Neural crest cell (in vitro differentiated cells): ENCODE measurements at places on chromosomes 6 and 20.
A peak's percentile ranks its signal among the peaks of the same experiment; 100 is the strongest.

DNA sequence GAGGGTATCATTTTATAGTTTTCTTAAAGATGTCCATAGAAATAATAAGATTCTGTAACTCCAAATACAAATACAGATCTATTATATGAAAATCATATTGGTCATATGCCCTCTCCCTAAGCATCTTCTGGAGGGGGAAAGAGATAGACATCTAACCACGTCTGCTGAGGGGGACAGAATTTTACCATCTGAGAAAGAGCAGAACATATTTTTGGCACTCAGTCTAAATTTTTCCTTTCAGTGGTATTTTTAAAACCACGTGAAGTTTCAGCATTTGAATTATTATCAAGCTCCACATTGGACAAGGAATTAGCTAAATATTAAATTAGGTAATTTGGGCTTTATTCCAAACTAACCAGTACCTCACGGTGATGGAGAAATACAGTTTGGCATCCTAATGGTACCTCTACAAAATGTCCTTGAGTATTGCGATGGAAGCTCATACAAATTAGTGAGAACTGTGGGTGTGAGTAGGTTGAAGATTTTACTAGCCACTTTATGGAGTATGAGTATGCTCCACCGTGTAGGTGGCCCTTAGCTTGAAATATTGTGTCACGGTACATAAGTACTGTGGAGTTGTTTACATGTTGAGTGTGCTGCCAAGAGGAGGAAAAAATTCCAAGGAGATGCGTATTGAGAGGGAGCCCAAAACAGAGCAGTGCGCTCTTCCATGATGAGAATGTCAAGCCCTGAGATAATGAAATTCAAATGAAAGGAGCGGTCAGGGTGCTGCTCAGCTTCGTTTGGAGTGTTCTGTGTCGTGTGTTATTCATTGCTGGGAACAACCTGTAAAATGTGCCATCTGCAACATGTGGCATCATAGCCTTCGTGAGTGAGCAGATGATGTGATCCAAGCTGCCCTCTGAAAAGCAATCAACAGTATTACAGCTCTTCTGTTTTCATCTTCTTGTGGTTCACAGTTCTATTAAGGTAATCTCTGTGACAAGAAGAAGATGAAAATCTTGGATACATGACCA lies 48.4 kb upstream of the PHACTR2 start:
- no peak for DNase-seq

GRCh38 chr6:17227403-17227802 lies 53.8 kb upstream of the RBM24 start:
- DNase-seq = no peak

- DNase-seq = no peak
Measured at GRCh38 chr20:37413379-37413778, 67.4 kb downstream of the SRC start.

DNA sequence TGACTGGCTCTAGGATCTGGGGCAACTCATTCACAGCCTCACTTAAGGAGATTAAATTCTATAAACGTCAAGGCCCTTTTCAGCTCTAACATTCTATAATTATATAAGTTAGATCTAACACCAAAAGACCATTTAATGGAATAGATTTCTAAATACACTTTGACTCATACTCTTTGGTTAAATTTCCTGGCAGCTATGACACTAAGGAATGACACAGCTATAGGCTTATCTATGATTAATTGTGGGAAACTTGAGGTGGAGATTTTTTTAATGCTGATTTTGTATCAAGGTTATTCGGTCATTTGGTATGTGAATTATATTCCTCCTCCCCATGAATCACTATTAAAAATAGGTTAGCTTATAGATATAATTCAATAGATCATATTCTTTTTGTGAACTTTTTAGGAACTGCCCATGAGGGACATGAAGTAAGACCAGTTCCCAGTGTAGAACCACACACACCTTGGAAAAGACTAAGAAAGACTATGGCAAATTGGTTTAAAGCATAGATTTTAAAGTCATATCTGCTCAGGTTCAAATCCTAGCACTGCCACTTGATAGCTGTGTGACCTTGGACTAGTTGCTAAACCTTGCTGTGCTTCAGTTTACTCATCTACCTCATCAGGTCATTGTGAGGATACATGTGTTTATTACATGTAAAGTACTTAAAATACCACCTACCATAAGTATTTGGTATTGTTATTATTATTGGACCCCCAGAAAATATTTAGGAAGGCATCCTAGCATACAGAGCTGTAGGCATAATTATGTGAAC lies 116.0 kb downstream of the CRYBG1 start:
- DNase-seq = no peak

DNA sequence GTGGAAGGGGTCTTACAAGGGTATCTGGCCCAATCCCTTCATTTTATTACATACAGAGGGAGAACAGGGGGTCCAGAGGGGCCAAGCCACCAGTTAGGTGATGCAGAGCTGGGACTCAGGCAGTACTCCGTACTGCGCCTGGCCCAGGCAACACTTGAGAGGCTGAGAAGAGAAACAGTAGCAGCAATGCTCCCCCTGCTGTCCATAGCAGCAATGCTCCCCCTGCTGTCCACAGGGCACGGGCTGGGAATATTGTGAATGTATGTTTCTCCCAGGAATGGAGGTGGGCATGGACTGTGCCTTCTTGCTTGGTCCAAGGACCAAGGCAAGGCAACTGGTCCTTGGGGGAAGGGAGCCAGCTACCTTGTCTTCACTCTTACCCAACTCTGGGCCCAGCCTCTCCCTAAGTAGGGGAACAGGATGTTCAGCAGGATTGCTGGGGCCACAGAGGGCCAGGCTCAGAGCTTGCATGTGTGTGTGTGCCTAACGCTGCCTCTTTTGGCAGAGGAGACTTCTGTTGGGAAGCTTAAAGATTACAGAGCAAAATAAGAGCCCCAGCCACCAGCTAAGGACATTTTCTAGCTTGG lies 14.8 kb upstream of the FAM83C start:
- peak; percentile 59 for DNase-seq

DNA sequence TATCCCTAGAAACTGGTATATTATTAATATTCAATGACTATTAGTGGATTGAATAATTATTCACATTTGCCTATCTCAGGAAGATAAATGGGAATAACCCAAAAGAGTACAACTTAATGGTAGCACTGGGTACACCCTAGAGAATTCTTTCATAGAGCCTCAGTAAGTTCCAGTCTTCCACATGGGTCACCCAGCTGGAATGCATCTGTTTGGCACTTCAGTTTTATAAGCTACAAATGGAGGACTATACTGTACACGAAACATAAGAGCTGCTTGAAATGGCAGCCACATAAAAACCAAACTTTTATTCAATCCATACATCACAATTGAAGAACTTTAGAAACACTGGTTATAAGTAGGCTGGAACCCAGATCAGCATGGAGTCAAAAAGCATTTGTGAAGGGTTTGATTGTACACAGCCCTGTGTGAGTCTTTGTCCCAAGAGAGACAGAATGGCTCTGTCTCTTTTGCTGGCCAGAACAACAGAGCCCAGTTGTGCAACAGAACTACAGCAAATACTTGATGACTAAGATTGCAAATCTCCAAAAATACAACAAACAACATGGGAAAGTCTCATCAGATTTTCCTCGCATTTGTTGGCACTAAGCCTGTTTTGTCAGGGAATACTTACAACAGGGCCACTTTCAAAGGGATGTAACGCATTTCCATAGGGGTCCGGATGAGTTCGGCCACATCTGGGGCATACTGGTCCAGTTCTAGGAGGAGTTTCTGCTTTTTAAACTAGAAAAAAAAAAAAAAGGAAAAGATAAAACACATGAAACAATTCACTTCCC lies 39.5 kb downstream of the PIGU start:
- DNase-seq = no peak

DNA sequence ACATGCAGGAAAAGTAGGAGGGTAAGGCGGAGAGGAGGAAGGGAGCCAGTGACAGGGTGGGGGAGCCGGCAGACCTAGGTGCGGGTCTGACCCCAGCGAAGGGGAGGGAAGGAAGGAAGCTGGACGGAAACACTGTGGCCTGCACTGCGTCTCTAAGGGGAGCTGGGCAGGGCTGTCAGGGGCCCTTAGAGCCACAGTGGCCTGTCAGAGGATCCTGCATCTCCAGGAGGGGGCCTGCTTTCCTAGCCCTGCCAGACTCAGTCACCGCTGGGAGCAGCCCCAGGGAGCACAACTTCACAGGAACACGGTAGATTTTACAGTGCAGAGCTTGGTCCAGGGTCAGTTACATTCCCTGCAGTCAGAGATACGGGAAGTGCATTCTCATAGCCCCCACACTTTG lies 118.2 kb downstream of the PACRG start:
- DNase-seq = no peak

GRCh38 chr6:120468486-120468885 lies 865.8 kb downstream of the TBC1D32 start:
- no peak for DNase-seq

GRCh38 chr20:38975539-38976120 lies 13.5 kb downstream of the DHX35 start:
- no peak for DNase-seq

GRCh38 chr6:46648869-46649492 lies 3.6 kb downstream of the CYP39A1 start:
- no peak for DNase-seq

GRCh38 chr6:89413006-89413400 lies 930 bp upstream of the RRAGD start:
- no peak for DNase-seq

GRCh38 chr6:3742426-3743344 lies 8.8 kb downstream of the PXDC1 start:
- peak; percentile 88 for DNase-seq

DNA sequence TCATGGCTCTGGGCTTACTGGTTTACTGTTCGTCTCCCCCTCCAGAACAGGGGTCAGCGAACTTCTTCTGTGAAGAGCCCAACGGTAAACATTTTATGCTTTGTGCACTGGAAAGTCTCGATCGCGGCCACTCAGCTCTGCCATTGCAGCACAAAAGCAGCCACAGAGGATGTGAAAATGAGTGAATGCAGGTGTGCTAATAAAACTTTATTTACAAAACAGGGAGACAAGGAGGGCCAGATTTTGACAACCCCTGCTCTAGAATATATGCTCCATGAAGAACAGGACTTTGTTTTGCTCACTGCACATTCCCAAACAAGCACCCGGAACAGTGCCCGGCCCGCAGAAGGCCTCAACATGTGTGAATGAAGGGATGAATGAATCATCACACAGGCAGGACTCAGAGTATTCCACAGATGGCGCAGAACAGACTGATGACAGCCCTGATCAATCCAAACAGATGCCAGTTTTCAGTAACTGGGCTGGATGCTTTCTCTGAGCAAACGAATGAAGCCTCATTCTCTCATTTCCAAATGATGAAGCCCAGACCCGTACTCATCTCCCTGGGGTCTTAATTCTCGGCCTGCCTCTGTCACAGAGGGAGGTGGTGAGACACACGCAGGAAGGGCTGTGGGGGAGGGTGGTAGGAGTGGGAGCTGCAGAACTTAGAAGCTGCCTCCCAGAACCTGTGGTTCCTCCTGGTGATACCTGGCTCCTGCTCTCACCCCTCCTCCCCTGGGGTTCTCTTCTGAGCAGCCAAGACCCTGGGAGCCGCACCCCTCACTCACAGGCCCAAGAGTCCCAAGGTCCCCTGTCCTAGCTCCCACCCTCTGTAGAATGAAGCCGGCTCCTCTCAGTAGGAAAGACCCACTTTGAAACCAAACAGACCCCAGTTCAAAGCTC lies 196.4 kb downstream of the PREX1 start:
- DNase-seq = no peak

DNA sequence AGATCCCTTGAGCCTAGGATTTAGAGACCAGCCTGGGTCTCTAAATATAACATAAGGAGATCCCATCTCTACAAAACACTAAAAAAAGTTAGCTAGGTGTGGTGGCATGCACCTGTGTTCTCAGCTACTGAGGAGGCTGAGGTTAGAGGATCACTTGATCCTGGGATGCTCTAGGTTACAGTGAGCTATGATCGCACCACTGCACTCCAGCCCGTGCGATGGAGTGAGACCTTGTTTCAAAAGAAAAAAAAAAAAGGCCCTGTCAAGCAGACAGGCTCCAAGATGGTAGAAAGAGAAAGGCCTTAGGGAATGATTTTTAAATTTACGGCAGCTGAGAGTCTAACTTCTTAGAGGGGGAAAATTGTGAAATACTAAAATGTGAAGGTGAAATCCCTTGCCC lies 22.6 kb upstream of the NCOA3 start:
- DNase-seq = no peak

- no peak for DNase-seq
Measured at GRCh38 chr6:5302995-5303622, 41.8 kb downstream of the FARS2 start.

DNA sequence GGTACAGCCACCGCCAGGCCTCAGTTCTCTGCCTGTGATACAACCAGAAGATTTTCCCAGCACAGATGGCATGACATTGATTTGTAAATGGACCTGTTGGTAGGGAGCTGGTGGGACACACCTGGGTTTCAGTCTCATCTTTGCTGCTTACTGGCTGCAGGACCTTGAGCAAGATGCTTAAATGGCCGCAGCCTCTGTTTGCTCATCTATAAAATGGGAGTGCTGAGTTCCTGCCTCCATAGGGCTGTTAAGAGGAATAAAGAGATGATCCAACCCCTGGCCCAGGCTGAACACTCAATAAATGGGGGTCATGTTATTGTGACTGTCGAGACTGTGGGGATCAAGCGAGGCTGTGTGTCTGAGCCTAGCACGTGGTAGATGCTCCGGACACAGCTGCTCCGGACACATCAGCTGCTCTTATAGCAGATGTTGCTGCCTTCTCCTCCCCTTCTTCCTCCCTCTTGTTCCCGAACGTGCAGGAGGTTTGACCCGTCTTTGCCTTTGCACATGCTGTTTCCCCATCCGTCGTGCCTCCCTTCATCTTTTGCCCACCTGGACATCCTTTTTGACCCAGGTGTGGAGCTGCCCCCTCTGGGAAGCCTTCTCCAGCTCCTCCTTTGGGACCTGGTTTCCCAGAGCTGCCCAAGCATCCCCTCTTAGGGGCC lies 29.2 kb downstream of the DLGAP4 start:
- DNase-seq = no peak

- DNase-seq = no peak
Measured at GRCh38 chr20:47031004-47031403, 136.4 kb downstream of the EYA2 start.

DNA sequence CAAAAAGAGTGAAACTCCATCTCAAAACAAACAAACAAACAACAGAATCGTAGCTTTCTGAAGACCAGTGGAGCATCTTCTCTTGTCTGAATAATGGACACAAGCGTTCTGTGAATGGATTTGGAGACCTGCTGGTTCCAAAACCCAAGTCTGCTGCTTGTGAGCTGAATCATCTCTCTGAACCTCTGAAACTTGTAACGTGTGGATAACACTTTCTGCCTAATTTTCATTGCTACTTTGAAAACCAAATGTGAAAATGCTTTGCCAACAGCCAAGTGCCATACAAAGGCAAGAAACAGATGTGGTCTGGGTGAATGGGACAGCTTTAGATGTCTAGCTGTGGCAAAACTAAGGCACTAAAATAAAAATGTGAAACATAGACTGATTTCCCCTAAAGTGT lies 44.3 kb downstream of the PHACTR1 start:
- no peak for DNase-seq

DNA sequence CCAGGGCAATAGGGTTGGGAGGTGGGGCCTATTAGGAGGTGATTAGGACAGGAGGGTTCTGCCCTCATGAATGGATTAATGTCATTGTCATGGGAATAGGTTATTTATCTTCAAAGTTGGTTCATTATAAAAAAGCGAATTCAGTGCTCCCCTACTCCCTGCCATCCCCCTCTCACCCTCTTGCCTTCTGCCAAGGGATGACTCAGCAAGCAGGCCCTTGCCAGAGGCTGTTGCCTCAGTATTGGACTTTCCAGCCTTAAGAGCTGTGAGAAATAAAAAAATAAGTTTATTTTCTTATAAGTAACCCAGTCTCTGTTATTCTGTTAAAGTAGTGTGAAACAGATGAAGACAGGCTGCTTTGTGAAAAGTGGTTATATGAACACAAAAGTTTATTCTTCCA lies 381.1 kb upstream of the ZFP64 start:
- no peak for DNase-seq

GRCh38 chr6:135675862-135676261 lies 175.6 kb upstream of the PDE7B start:
- peak; percentile 17 for DNase-seq
